Skin of body (tissue), 3 donors: ENCODE measurements at places on chromosomes 1 and 21. TPM values are rescaled to one million over a fixed set of nuclear protein-coding genes. Genes with fewer than 3 reads are reported as not detected.

DNA sequence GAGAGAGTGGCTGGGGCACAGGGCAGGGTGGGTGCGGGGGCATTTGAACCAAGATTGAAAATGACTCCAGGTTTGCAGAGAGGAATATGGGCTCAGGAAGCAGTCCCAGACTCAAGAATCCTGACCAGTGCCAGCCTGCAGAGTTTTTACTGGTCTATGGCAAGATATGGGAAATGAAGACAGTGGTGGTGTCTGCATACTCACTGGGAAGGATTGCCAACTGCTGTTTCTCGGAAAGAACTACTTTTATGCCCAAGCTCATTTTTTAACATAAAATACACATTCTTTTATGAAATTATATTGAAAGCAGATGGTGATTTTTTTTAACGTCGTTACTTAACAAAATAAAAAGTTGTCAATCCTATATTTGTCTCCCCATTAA lies 401.8 kb downstream of the CAMTA1 start:
- no peak for DNase-seq

GRCh38 chr1:56410405-56410804 lies 169.0 kb downstream of the PLPP3 start:
- no peak for DNase-seq

- no peak for DNase-seq
Observed at GRCh38 chr1:111980686-111981085, 8.8 kb downstream of the KCND3 start.

DNA sequence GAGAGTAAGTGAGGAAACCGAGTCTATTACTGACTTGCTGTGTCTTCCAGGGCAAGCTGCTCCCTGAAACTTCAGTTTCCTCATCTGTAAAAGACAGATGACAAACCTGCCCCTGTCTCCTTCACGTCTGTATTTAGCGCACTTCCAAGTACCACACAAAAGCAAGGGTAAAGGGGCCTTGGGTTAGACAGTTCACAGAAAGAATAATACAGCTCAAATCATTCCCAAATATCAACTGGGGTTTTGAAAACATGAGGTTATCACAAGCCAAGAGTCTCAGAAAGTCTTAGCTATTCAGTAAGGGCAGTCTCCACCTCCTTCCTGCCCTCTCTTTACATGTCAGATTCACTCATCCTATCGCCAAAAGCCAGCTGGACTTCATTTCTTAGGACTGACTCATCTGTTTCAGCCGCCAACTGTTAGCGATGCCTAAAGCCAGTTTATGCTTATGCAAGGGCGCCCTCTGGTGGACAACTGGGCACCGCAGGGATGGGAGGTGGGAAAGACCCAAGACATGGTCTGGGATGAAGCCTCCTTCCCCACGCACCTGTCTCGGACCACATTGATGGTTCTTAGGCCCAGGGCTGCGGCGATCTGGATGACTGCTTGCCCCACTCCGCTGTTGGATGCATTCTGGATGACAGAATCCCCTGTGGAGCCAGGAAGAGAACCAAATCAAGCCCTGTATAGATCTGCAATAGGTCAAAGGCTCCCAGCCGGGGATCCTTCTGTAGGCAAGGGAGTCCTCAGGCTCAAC lies 21.1 kb upstream of the SRSF4 start:
- peak; percentile 96 for DNase-seq

- DNase-seq: no peak
Observed at GRCh38 chr1:93749487-93749886, 67.8 kb upstream of the BCAR3 start.

GRCh38 chr1:50779801-50780200 lies 180.3 kb downstream of the FAF1 start:
- DNase-seq: no peak

- DNase-seq: no peak
Observed at GRCh38 chr1:78007677-78008341, 3.1 kb downstream of the DNAJB4 start.

DNA sequence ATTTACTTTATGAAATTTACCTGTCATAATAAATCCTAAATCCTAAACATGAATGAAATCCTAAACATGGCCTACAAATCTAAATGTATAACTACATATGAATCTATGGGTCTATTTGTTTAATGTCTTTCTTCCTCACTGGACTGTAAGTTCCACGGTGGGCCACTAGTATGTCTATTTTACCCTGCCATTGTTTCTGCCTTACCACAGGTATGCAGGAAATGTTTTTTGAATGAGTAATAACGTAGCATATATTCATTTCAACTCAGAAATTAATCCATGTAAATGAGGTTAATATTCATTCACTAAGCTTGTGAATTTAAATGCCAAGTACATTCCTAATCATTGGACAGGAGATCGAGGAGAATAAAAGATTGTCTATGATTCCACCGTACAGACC lies 35.3 kb downstream of the B3GALNT2 start:
- DNase-seq: no peak

GRCh38 chr1:56676571-56677035 lies 31.5 kb downstream of the PRKAA2 start:
- DNase-seq: no peak

DNA sequence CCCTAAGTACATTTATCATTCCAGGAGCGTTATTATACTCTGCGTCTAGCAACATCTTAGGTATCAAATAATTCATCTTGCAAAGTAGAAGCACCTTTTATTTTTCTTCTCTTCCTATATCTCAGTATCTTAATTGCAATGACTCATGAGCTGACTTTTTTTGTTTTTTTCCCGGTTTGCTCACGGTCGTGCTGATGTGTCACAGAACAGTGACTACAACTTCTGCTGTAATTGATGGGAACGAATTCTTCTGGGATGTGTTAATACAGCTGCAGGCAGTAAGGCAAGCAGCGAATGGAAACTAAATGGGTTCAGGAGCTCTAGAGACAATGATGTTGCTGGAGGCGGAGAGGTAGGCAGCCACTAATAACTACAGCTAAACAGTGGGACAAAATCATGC lies 89.8 kb upstream of the TMPRSS15 start:
- DNase-seq: no peak

- DNase-seq: no peak
Observed at GRCh38 chr1:97739596-97740103, 181.2 kb downstream of the DPYD start.

DNA sequence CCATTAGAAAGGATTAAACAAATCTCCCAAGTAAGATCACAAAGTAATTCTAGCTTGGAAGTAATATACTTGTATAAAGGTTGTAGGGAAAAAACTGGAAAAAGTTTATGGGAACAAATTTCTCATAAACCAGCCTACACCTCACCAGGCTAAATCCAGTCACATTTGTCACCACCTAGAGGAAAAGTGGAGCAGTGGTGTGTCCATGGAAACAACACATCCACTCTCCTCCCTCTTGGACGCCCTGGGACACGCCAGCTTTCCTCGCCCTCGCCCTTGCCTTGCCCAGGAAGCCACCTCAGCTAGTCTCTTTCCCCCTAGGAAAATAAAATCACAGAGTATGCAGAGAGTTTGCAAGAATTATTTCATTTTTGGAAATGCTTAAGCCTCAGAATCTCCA lies 2.2 kb downstream of the PALMD start:
- no peak for DNase-seq

DNA sequence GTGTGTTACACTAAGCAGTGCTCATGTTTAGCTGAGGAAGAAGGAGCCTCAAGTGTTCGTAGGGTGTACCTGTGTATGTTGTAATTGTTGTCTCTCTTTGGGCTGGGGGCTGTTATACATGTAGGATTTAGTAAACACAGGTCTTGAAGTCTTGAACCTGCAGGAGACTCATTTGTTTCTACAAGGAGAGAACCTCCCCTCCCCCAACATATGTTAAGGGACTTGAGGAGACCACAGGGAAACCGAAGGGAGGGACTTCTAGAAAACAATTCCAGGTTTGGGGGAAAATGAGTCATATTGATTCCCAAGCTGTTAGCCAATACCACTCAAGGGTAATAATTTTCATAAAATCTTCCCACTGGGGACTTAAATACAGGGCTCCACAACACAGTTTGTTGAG lies 25.0 kb upstream of the AGBL4 start:
- DNase-seq: no peak

- DNase-seq: no peak
Observed at GRCh38 chr1:203764105-203765028, 616 bp upstream of the LAX1 start.

GRCh38 chr1:170671629-170671963 lies 7.7 kb downstream of the PRRX1 start:
- DNase-seq: no peak

DNA sequence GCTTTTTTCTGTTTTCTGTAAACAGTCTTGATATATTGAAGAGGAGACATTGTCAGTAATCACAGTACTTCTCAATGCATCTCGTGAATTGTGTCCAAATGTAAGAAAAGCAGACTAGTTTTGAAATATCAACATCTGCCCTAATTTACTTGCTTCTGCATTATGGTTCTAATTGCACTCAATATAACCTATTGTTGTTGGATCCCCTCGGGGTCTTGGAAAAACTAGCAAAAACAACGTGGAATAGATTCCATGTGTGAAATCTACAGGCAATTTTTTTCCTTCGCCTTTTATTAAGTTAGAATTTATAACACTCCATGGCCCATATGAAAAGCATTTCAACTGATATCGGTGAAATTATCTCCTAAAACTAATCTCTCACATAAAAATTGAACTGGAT lies 236.5 kb downstream of the TTLL7 start:
- DNase-seq: peak; percentile 63

GRCh38 chr1:1842360-1843146 lies 48.3 kb downstream of the GNB1 start:
- DNase-seq: no peak

DNA sequence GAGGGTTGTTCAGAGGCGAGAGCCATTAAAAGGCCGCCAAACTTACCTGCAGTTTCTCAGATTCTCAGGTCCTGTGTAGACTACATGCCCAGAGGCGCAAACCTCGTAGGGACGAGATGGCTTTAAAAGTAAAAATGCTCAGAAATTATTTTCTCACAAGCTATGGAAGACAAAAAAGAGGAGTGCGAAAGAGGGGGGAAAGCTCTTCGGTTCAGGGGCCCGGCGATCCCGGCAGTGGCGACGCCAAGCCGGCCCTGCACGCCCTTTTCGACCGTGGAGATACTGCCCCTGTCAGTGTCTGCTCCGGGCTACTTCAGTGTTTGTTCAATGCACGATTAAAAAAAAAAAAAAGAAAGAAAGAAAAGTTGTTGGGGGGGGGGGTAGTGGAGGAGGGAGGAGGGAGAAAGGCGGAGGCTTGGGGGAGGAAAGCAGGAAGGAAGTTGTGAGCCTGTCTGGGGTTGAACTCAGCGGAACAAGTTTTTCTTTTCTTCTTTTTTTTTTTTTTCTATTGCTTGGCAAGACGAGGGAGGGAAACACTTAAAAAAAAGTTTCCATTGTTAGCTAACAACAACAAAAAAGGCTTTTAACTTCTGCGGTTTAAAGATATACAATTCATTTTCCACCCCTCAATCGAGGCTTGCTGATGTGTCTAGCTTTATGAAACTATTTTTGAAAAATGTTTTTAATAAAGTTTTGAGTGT lies at the start of gene ITPKB:
ITPKB (minus strand) TSS at position 288 of the 701 bp plus-strand sequence. CDS start 1,824 bp downstream, outside the sequence.
- peak; percentile 93 for DNase-seq

GRCh38 chr1:110798691-110799256 lies 74.2 kb upstream of the CD53 start:
- no peak for DNase-seq

DNA sequence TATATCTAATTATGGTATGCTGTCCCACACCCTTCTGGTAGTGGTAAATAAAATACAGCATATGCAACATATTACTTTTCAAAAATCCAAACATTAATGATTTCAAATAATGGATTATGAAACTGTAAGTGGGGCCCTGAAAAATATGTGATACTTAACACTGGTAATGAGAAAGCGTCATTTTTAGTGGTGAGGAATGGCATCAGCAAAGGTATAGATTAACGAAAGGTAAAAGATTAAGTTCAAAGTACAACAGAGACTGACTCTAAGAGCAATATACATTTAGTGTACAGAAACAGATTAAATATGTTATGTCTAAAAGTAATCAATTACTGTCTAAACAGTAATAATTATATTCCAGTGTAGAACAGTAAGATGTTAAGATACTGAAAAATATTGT lies 194.1 kb downstream of the COL24A1 start:
- DNase-seq: no peak

GRCh38 chr1:33609739-33610138 lies 137.3 kb downstream of the ZSCAN20 start:
- no peak for DNase-seq

- no peak for DNase-seq
Observed at GRCh38 chr1:222339376-222339947, 208.4 kb downstream of the HHIPL2 start.

GRCh38 chr1:83901547-83902155 lies 97.3 kb downstream of the TTLL7 start:
- DNase-seq: no peak

- no peak for DNase-seq
Observed at GRCh38 chr1:184031092-184031408, 6.5 kb downstream of the COLGALT2 start.

GRCh38 chr1:2241820-2242219 lies 13.7 kb downstream of the SKI start:
- no peak for DNase-seq

The RPTN gene
- total RNA-seq: 4.4 TPM

The SYNC gene
- total RNA-seq: 9.3 TPM

The HUNK gene
- 5.5 TPM for total RNA-seq

The CXADR gene
- 44.4 TPM for total RNA-seq

The SPRR1B gene
- 22.3 TPM for total RNA-seq

The MAEL gene
- total RNA-seq: 0.20 TPM

The GJB3 gene
- total RNA-seq: 18.2 TPM

The RAD54L gene
- total RNA-seq: 4.6 TPM

The ZNF593OS gene
- total RNA-seq: not detected

The GCSAML gene
- total RNA-seq: 1.1 TPM

The C1orf226 gene
- 1.5 TPM for total RNA-seq

The TRIM58 gene
- 7.7 TPM for total RNA-seq

The RGS13 gene
- 0.79 TPM for total RNA-seq

The OPTC gene
- total RNA-seq: not detected

The THBS3 gene
- 32.5 TPM for total RNA-seq
